Neural crest cell (in vitro differentiated cells): ENCODE measurements at places on chromosomes 2 and 18.

- DNase-seq: no peak
These were observed 684.3 kb downstream of the KCNJ3 start for GRCh38 chr2:155382776-155383175.

- DNase-seq: no peak
These were observed 79.8 kb downstream of the CCDC150 start for GRCh38 chr2:196719110-196719872.

GRCh38 chr2:192029089-192029488 is 165.6 kb downstream of the TMEFF2 start:
- no peak for DNase-seq

- no peak for DNase-seq
These were observed 84.1 kb upstream of the SLC8A1 start for GRCh38 chr2:40535972-40536371.

GRCh38 chr18:41004324-41004723 is 950.7 kb upstream of the PIK3C3 start:
- DNase-seq: no peak

DNA sequence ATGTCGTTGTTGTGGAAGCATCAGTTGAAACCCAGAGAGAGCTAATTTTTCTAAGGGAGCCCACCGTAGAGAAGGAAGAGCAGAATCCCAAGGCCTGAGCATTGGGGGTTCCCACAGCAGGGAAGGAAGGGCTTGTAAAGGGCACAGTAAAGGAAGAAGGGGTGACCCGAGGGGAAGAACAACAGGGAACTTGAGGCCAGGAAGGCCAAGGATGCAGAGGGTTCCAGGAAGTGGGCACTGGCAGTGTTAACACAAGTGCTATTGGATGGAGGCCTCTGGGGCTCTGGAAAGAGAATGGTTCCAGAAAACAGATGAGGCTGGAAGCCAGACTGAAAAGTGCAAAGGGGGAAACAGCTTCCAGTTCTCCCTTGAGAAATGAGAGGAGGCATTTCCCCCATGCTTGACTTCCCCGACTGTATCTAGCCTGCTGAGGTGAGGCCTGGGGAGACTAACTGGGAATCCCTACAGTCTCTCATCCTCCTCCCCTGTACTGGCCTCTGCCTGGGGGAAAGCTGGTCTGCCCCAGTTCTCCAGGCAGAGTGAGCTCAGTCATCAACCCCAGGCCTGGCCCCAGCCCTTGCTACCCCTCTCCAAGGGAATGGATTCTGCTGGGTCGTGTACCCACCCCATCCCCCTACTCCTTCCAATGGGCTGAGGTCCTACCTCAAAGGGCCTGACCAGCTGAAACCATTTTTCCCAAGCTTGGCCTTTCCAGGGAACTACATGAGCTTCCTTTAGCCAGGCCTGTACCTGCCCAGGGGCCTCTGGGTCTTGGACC is 43.2 kb upstream of the MRPL33 start:
- DNase-seq: no peak

DNA sequence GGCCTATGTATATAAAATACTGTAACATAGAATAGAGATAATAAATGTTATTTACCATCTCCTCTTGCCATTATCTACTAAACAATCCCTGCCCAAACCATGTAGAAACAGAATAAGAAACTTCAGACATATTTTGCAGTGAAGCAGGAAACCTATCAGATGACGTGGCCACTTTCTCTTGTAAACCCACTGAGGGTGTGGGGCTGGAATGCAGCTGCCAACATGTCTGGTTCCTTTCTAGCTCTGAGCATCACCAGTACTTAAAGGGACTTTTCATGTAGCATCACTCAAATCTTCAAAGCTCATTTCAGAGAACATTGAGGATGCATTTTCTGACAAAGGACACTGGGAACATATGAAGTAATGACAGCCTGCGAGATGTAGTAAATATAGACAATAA is 251.8 kb downstream of the LPIN1 start:
- DNase-seq: no peak

DNA sequence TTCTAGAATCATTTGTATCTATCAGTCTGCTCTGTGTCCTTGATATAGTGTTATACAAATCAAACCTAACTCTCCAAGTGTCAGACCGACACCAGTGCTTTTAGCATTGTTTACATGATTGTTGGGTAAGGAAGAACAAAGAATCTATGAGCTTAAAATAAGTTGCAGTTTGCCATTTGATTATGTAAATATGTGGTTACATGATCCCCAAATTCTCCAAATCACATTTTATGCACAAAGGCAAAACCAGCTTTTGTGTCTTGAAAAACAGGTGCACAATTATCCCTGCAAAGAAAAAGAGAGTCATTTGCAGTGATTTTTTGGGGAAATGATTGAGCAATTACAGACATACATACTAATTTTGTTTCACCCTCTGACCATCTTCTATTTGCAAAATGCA is 652.6 kb upstream of the CHAC2 start:
- no peak for DNase-seq

DNA sequence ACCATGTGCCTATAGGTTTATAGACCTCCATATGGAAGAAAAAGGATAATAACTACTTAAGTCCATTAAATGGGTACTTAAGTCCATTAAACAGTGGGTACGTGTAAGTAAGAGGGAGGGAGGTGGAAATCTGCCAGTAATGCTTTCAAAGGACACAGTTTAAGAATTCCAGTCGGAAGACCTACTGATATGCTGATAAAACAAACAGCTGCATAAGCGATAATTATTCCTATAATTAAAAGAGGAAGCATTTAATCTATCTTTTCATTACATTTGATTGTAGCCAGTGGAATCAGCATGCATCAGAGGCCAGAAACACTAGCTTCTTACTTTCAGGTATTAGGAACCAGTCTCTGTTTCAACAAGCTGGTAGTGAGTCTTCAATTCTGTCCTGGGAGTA is 96.4 kb upstream of the DDX18 start:
- DNase-seq: no peak

- DNase-seq: no peak
These were observed 4.1 kb upstream of the LPIN1 start for GRCh38 chr2:11742317-11742701.

DNA sequence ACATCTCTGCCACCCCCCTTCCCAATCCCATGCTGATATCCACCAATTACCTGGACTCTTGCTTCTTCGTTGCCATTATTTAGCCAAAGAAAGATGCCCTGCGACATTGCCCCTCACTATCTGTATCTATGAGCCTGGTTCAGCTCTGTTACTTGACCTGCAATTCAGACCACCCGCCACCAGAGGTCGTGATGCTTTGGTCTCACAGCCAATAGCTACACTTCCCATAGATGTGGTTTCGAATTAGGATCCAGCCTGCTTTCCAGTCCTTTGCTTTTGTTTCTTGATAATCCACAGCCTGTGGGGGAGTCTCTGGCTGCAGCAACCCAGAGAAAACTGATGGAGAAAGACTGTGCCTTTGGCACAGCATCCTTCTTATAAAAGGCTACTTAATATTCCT is 239.4 kb downstream of the KLHL29 start:
- no peak for DNase-seq

DNA sequence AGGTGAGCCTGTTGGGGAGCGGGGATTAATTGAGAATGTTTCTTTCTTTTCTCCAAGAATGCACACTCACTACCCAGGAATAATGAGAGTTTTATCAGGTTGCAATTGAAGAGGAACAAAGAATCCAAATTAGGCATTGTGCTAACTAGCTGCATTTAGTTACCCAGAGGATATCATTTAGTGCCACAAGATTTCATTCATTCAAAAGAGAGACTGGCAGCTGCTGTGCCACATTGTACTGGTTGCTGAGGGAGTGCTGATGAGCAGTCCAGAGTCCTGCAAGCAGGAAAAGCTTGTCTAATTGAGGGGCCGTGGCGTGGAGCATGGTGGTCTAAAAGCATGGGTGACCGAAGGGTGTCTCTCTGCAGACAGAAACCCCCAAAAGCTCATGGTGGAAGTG is 97.6 kb downstream of the CTAGE1 start:
- no peak for DNase-seq

GRCh38 chr2:208024091-208024490 is 1.2 kb downstream of the PLEKHM3 start:
- DNase-seq: no peak

- DNase-seq: no peak
These were observed 334.5 kb downstream of the PIK3C3 start for GRCh38 chr18:42289526-42289925.

- no peak for DNase-seq
These were observed 12.1 kb upstream of the GBX2 start for GRCh38 chr2:236180076-236180816.

DNA sequence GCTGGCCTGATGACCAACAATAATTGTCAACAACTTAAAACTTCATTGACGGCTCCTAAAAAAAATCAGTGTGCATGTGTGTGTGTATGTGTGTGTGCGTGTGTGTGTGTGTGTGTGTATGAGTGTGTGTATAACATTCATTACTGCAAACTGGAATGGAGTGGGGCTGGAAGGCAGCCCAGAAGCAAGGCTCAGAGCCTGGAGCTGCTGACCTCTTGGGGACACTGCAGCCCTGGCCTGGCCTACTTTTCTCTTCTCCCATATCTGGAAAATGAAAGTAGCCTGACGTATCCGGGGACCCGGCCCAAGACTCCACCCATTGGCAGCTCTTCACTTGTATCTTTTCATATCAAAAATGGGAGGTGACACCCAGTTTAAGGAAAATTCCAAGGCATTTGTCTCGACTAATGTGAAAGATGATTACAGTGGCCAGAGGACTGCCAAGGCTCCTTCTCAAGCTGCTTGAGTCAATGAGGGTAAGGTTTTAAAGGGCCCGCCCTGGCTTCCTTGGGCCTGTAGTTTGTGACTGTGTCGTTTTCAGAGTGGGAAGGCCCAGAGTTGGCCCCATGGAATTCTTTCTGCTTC is 72.4 kb upstream of the IL1R1 start:
- DNase-seq: no peak

- DNase-seq: no peak
These were observed 422 bp downstream of the OBSL1 start for GRCh38 chr2:219570924-219571310.

DNA sequence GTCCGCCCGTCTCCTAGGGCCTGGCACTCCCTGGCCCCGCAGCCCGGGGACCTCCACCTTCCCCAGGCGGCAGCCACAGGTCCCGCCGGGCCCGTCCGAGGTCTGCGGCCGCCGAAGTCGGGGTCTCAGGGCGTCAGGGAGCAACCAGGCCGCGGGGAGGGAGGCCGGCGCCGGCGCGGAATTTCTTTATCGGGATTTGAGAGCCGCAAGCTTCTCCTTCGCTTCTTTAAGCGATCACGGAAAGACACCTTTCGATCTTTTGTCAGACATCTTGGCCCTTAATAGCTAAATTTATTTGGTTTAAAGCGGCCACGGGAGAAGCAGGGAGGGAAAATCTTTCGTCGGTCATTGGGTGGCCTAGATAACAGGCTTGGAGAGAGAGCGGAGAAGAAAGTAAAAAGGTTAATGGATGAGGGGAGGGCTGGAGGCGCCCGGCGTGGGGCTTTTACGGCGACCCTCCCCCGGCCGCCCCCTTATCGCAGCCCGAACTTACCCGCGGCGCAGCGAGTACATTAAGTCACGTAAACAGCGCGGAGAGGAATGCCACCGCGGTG is 4.3 kb upstream of the GATA6 start:
- no peak for DNase-seq

GRCh38 chr2:129876541-129876940 is 102.9 kb upstream of the RAB6C start:
- DNase-seq: no peak

DNA sequence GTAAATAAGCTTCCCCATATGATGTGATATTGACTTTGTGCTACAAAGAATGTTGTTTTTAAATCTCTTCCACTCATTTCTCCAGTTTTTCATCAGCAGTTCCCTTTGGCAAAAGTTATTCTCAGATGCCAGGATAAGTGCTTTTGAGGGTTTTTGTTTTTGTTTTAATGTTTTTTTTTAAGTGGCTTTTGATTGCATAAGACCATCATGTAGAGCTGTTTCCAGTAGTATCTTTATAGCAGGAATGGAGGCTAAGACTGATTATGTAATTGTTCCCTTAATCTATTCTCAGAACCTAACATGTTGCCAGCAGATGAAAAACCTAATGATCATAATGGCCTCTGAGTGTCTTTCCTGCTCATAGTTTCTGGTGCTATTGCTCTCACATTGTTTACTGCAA is 77.9 kb downstream of the CABLES1 start:
- no peak for DNase-seq

DNA sequence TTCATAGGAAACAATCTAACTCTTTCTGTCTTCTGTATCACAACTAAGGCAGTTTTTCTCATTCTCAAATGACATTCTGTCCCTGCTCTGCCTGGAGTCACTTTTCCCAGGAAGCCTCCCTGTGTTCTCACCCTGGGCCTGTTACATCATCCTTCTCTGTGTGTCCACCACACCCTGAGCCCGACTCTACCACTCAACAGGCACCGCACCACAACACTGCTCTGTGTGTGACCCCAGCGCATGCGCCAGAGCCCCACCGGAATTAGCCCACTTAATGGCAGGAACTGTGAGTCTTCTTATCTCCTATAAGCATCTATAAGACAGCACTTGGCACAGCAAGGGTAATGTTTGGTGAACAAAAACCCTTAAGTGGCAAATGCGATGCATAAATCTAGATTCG is 32.3 kb downstream of the TGFBRAP1 start:
- no peak for DNase-seq

DNA sequence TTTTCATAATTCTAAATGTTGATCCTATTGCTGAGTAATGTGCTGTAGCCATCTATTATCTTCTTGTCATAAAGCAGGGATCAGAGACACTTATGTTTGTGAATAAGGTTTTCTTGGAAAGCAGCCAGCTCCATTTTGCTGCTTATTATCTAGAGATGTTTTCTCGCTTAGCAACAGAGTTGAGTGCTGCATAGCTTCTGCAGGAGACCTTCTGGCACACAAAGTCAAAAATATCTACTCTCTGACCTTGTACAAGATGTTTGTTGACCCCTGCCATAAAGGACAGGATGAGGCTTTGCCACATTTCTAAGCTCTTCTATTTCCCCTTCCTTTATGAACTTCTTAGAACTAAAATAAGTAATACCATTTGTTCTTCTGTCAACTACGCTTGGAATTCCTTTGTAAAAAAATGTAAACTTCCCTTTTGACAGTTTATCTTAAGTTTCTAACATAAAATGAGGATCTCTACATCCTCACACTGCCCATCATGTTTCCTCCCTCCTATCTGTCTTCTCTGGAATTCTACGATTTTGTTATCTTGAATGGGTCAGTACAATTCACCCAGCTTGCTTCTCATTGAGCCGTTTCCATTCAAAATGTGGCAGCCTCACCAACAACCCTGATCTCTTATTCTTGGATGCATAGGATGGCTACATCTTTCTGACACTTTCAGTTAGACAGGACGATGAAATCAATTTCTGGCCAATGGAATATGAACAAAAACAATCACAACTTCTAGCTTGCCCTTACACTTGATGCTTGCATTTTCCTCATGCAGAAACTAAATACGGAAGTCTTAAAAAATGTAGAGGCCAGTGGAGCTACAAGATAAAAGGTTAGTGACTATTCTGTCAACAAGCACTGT is 1377.0 kb downstream of the SUCLG1 start:
- no peak for DNase-seq

- DNase-seq: no peak
These were observed 73.3 kb upstream of the NFATC1 start for GRCh38 chr18:79322441-79322840.

- no peak for DNase-seq
These were observed 42.1 kb downstream of the TMEM200C start for GRCh38 chr18:5853253-5853652.

- DNase-seq: no peak
These were observed 102.0 kb downstream of the PLA2R1 start for GRCh38 chr2:159960414-159960813.
